Hepatocyte (in vitro differentiated cells): ENCODE measurements at places on chromosomes 2 and 18. TPM values are rescaled to one million over a fixed set of nuclear protein-coding genes. Genes with fewer than 3 reads are reported as not detected.
A peak's percentile ranks its signal among the peaks of the same experiment; 100 is the strongest.

DNA sequence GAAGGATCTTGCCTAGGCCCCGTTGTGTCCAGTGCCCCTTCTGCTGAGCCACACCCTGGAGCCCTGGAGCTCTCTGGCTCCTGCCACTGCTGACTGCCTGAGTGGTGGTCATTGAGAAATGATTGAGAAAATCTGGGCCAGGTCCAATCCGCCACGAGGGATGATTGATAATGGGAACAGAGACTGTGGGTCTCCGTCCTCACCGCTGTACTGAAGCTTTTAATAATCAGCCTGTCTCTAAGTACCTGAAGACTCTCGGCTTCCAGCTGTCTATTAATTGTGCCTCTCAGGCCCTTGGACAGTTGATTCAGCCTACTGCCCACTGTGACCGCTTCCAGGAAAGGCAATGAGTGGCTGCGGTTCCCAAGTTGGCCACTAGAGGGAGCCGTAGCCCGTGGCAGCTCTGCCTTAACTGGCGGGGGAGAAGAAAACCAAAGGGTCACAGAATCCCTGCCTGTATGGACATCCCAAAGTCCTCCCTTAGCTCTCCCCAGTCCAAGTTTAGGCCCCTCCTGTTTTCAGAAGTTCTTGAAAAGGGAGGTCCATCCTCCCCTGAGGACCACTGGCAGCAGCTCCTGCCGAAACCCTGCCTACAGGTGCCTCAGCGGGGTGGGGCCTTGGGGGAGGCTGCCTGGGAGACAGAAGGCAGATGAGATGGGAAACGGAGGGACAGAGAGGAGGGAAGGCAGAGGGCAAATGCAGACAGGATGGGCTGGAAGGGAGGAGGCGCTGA is 213.6 kb downstream of the TNS1 start:
- peak; percentile 84 for DNase-seq
- H3K27ac ChIP-seq: no peak overlapping the region
- H3K27me3 ChIP-seq: no peaks in the 10 kb centered on the region
- no peaks in the 10 kb centered on the region for H3K36me3 ChIP-seq
- no peak overlapping the region for H3K4me3 ChIP-seq

GRCh38 chr2:194661431-194661830 is 995.6 kb upstream of the SLC39A10 start:
- no peaks in the 10 kb centered on the region for H3K4me1 ChIP-seq
- no peaks in the 10 kb centered on the region for H3K27me3 ChIP-seq
- no peak overlapping the region for H3K27ac ChIP-seq
- H3K4me3 ChIP-seq: no peak overlapping the region
- no peak for DNase-seq
- H3K36me3 ChIP-seq: no peaks in the 10 kb centered on the region

DNA sequence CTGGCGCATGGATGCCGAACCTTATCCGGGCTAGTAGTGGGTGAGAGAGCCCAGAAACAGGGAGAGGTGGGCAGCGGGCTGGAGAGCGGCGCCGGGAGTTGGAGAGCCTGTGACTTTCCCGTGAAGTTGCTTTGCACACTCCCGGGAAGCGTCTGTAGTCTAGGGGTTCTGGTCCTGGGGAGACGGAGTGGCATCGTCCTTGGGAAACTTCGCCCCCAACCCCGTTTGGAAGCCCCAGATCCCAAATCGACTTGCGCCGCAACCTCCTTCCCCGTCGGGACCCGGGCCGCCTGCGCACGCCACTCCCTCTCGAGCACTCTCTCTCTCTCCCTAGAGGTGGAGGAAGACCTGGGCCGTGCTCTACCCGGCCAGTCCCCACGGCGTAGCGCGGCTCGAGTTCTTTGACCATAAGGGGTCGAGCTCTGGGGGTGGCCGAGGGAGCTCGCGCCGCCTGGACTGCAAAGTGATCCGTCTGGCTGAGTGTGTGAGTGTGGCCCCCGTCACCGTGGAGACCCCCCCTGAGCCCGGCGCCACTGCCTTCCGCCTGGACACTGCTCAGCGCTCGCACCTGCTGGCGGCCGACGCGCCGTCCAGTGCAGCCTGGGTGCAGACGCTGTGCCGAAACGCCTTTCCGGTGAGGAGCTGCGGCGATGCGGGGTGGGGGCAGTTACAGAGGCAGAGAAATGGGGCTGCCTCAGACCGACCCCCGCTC is 456 bp downstream of the DOK1 start:
- H3K27ac ChIP-seq: peak overlapping the region; percentile 94
- no peaks in the 10 kb centered on the region for H3K36me3 ChIP-seq
- H3K27me3 ChIP-seq: peaks cover 5% of the 10 kb centered on the region
- peaks cover 12% of the 10 kb centered on the region for H3K4me1 ChIP-seq
- H3K4me3 ChIP-seq: peak overlapping the region; percentile 82
- peak; percentile 73 for DNase-seq

DNA sequence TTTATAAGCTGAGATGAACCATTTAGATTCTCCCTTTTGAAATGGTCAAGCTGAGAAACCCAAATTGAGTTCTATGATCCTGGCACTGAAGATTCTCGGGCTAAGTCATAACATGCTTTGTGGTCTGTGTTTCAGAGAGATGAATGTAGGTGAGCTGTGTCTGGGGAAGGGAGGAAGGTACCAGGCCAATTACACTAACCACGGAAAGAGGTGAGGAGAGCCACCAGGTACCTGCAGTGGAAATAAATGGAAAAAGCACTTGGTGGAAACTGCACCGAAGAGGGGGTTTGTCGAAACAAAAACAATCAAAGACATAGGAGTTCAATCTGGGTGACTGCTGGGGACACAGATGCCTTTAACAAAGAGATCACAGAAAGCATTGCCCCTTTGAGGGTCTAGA is 963 bp upstream of the MRPL44 start:
- no peaks in the 10 kb centered on the region for H3K27me3 ChIP-seq
- H3K36me3 ChIP-seq: no peaks in the 10 kb centered on the region
- H3K4me1 ChIP-seq: peaks cover 9% of the 10 kb centered on the region

DNA sequence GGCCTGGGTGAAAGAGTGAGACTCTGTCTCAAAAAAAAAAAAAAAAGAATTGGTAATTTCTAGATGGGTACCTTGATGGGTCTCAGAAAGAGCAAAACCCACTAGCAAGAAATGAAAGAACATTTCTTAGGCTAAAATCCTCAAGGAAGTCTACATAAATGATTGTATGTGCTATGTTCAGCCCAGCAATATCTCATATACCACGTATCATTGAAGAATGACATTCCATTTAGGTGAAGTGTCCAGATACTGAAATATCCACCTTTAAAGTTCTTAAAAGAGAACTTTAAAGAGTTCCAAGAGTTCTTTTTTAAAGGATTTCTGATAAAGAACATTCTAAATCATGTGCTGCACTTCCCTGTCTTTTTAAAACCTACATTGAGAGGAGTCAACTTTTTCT is 19.2 kb downstream of the NRP2 start:
- DNase-seq: no peak
- H3K27ac ChIP-seq: peak overlapping the region; percentile 84
- H3K4me3 ChIP-seq: no peak overlapping the region
- no peaks in the 10 kb centered on the region for H3K27me3 ChIP-seq

DNA sequence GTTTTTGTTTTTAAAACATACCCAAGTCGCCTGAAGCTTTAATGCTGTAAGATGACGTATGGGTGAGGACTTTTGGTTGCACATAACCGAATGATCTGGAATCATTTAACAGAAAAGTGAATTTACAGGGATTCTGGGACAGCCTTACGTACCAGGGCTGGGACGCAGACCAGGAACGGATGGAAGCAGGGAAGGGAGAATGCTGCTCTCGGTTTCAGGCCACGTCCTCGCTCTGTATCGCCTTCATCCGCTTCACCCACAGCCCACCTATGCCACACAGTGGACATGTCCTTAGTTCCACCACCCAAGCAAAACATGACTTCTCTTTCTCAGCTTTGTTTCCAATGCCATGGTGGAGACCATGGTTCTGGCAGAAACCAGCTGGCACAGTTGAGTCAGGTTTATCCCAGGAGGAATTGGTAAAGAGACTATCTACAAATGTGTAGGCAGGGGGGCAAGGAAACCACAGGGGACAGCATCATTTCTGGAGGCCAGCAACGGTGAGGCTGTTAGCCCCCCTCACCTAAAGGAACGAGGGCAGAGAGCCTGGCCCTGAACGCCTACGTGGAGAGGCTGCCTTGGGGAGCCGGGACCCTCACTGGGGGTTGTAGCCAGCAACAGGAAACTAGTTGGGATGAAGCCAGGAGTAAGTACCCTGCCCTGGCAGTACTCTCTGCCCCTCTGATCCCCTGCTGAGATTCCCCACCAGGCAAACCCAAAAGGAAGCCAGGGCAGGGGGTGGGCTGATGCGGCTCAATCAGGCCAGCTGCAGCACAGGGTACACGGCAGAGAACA is 132.5 kb downstream of the NDUFA10 start:
- no peaks in the 10 kb centered on the region for H3K36me3 ChIP-seq
- no peaks in the 10 kb centered on the region for H3K4me1 ChIP-seq
- H3K4me3 ChIP-seq: no peak overlapping the region
- H3K27me3 ChIP-seq: peaks cover 4% of the 10 kb centered on the region
- H3K27ac ChIP-seq: no peak overlapping the region

DNA sequence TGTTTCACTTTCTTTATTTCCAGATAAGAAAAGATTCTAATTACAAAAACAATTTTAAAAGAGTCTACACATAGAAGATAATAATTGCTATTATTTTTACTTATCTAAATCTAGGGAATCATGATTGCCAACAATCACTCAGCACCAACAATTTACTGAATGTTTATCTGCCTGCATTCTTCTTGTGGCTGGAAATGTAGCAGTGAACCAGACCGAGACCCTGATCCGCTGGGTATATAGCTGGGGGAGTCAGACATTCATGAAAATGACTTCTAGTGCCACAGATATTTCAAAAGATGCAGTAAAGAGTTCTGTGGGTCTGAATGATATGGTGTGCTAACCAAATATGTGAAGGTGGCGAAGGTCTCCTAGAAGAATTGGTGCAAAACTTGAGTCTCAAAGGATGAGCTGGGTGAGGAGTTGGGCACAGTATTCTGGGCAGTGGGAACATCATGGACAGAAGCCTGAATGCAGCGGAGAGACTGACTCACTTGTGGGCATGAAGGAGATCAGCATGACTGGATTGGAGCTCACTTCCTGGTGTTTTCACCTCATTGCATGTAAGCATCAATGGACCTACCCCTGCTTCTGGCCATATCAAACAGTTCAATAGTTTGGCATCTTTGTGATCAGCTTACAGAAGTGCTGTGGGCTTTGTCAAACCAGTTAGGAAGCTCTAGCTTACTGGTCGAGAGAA is 26.1 kb upstream of the FN1 start:
- no peak overlapping the region for H3K4me3 ChIP-seq
- peak overlapping the region; percentile 71 for H3K27ac ChIP-seq
- no peaks in the 10 kb centered on the region for H3K36me3 ChIP-seq
- no peak for DNase-seq
- H3K27me3 ChIP-seq: no peaks in the 10 kb centered on the region

DNA sequence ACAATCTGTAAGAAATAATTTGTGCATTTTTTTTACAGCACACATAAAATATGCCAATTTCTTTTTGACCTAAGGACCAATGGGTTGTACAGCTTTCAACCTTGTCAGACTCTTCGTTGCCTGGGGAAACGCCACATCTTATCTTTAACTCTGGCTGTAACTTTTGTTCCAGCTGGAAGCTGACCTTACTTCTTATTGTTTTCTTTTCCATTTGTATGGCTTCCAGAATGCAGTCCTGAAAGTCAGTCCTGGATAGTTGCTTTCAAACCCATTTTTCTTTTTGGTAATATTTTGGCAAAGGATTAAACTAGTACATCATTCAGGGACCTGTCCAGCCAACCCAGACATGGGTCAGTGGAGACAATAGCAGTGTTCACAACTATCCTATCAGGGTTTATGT is 686.5 kb upstream of the CDH2 start:
- no peaks in the 10 kb centered on the region for H3K27me3 ChIP-seq
- no peak overlapping the region for H3K4me3 ChIP-seq
- H3K36me3 ChIP-seq: no peaks in the 10 kb centered on the region
- no peaks in the 10 kb centered on the region for H3K4me1 ChIP-seq

The PTPRM gene
- total RNA-seq: 33.1 and 47.4 TPM in 2 replicates

The COL4A3 gene
- total RNA-seq: 0.50 and 0.72 TPM in 2 replicates

The SERPINB2 gene
- 1.6 and 1.9 TPM in 2 replicates for total RNA-seq

The LAMA1 gene
- total RNA-seq: 50.3 and 52.7 TPM in 2 replicates

The EFHD1 gene
- total RNA-seq: 3.0 and 4.2 TPM in 2 replicates

DNA sequence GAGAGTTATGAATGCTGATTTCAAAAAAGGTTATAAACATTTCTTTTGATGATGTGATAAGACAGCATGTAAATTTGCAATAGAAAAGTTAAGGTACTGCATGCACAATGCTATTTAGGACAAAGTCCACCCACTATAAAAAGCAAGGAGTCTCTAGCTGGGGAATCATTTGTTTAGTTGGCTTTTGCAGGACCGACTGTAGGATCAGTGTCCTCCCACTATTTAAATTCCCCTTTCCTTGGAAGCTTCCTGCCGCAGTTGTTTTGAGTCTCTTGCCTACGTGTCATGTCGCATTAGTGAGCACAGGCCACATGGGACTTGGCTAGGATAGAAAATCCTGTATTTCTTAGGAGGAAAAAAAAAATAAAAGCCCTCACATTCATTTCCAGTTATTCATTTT is 13.1 kb downstream of the QPCT start:
- no peaks in the 10 kb centered on the region for H3K27me3 ChIP-seq
- no peak for DNase-seq
- H3K4me3 ChIP-seq: no peak overlapping the region

The CRYGC gene
- 1.3 TPM in 1 of 2 replicates, not detected in the other for total RNA-seq

DNA sequence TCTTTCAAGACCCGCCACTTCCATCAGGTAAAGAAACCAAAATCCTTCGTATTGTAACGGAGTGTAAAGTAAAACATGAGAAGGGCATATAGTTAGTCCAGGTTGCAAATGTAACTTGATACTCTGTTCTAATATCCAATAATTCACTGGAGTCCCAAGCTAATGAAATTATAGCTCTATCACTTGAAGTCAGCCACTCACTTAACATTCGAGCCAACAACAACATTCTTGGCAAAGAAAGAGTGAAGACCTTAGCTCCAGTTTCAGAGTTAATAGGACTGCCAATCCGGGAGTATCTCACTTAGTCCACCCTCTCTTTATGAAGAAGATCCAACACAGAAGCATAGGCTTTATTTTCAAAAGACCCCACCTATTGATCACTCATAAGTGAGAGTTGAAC is 298.0 kb upstream of the SOX11 start:
- H3K4me1 ChIP-seq: no peaks in the 10 kb centered on the region
- H3K27ac ChIP-seq: no peak overlapping the region
- no peak for DNase-seq

The CELF4 gene
- total RNA-seq: 1.3 and 3.2 TPM in 2 replicates

- no peaks in the 10 kb centered on the region for H3K36me3 ChIP-seq
- no peaks in the 10 kb centered on the region for H3K4me1 ChIP-seq
- DNase-seq: no peak
- H3K4me3 ChIP-seq: no peak overlapping the region
- no peak overlapping the region for H3K27ac ChIP-seq
Observed at GRCh38 chr2:105924271-105924670, 179.6 kb downstream of the NCK2 start.

The FBXO11 gene
- 41.9 and 63.9 TPM in 2 replicates for total RNA-seq

The KLHL30 gene
- total RNA-seq: not detected in 2 replicates

The ITSN2 gene
- total RNA-seq: 24.5 and 34.4 TPM in 2 replicates
